ENCODE measurements at places on chromosomes 5 and 9. TPM values are rescaled to one million over a fixed set of nuclear protein-coding genes. Genes with fewer than 3 reads are reported as not detected.

Gene KYAT1
- 10.5 TPM for total RNA-seq

DNA sequence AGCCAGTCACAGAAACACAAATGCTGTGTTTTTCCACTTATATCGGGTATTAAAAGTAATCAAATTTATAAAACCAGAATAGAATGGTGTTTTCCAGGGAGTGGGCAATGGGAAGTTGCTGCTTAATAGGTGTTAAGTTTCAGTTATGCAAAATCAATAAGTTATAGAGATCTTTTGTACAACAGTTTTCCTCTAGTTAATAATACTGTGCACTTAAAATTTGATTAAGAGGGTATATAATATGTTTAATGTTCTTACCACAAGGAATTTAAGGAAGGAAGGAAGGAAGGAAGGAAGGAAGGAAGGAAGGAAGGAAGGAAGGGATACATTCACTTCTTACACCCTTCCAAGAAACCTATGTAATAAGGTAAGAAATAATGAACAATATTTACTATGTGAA lies 867.7 kb upstream of the CDH6 start:
- no peak for DNase-seq

- no peak for DNase-seq
These were observed 89.4 kb downstream of the SH3TC2 start for GRCh38 chr5:148973455-148973854.

Gene PCDHGA11
- total RNA-seq: 1.4 TPM

Gene ANXA2R
- 3.0 TPM for total RNA-seq

DNA sequence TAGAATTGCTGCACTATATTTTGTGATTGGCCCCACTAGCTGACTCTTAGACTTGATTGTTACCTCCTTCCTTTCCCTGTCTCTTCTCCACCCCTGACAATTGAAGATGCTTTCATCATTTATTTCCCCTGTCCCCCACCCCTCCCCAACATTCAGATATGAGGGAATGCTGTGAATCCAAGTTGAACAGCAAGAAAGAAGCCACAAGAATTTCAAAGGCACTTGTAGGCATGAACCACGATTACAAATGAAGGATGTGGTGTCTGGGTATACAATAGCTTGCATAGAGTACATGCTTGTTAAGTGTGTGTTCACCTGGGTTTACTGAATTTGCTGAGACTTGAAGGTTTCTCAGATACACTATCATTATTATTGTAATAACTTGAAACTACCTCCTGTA lies 78.3 kb upstream of the TRIO start:
- peak; percentile 85 for DNase-seq

Gene C9orf153
- not detected for total RNA-seq

Gene PDE6A
- 0.10 TPM for total RNA-seq

Gene FOXD4L4
- 0.20 TPM for total RNA-seq

DNA sequence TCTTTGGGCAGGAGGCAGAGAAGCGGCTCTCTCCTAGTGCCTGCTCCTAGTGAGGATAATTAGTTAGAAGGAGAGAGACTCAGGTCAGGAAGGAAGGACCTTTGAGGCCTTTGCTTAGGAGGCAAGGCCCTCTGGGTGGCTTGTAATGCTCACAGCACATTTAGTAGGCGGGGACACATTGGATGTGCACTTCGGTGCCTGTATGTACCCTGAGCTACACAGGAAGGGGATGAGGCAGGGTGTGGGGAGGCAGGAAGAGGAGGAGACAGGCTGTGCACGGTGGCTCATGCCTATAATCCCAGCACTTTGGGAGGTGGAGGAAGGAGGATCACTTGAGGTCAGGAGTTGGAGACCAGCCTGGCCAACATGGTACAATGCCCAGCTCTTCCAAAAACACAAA lies 7.2 kb upstream of the LCN2 start:
- DNase-seq: no peak

DNA sequence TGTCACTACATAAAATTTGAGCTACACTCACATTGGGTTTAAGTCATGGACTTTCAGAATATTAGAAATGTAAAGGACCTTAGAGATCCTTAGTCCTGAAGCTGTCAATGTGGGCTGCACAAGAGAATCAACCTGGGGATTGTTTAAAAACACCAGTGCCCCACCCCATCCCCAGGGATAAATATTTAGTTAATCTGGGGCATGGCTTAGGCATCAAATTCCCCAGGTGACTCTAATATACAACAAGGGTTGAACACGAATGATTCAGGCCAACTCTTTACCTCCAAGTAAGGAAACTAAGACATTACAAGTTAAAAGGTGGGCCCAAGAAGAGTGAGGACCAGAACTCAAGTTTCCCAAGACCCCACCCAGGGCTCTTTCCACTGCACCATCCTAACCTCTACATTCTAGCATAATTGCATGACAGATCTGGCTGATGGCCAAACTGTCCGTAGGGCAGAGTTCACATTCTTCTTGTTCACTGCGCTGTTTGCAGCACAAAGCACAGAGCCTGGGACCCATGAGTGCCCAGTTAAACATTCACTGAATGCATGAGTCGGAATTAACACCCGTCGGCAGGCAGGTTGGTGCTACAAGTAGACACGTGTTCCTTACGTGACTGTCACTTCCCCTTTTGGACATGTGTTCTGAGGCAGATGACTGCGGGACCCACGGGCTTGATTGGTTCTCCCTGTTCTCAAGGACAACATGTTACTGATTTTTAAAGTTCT lies 25.2 kb downstream of the CYFIP2 start:
- peak; percentile 99 for DNase-seq

Data from renal cortical epithelial cell (primary cell).